GM23338 (cell line): ENCODE measurements at places on chromosomes 3 and 15. TPM values are rescaled to one million over a fixed set of nuclear protein-coding genes. Genes with fewer than 3 reads are reported as not detected.

PLCH1 gene
- total RNA-seq, result 24.4 and 25.3 TPM in 2 replicates

HTR3E gene
- not detected in 2 replicates for total RNA-seq

SAMD7 gene
- total RNA-seq, result not detected in 2 replicates

SEMA3B gene
- 2.4 and 8.0 TPM in 2 replicates for total RNA-seq

SERPINI1 gene
- total RNA-seq, result 9.2 and 13.5 TPM in 2 replicates

RPP25 gene
- 15.8 and 18.8 TPM in 2 replicates for total RNA-seq

IQCF2 gene
- not detected in 2 replicates for total RNA-seq

SLC9C1 gene
- 0.97 and 1.7 TPM in 2 replicates for total RNA-seq

MYZAP gene
- 0.66 and 1.5 TPM in 2 replicates for total RNA-seq

FBLN2 gene
- 24.9 and 26.8 TPM in 2 replicates for total RNA-seq

TUSC7 gene
- total RNA-seq, result not detected in 2 replicates

PPM1L gene
- total RNA-seq, result 20.9 and 26.4 TPM in 2 replicates

SLC51B gene
- not detected in 2 replicates for total RNA-seq

GOLGA8S gene
- total RNA-seq, result not detected in 2 replicates

MAP4 gene
- total RNA-seq, result 103 and 108 TPM in 2 replicates

CEP70 gene
- 24.9 and 28.8 TPM in 2 replicates for total RNA-seq

GOLGA6D gene
- total RNA-seq, result 1.0 and 2.1 TPM in 2 replicates

LIPC gene
- not detected in 2 replicates for total RNA-seq

CFAP100 gene
- 0.07 TPM in 1 of 2 replicates, not detected in the other for total RNA-seq

ARHGAP11A gene
- 38.7 and 43.1 TPM in 2 replicates for total RNA-seq

CSPG4 gene
- 3.6 and 4.0 TPM in 2 replicates for total RNA-seq

PTH1R gene
- total RNA-seq, result 1.3 and 5.7 TPM in 2 replicates

ATP13A5 gene
- total RNA-seq, result not detected in 2 replicates

CHCHD4 gene
- 25.8 and 31.1 TPM in 2 replicates for total RNA-seq

CCR9 gene
- total RNA-seq, result not detected in 2 replicates

WDR49 gene
- 0.08 and 1.4 TPM in 2 replicates for total RNA-seq

SLC28A2 gene
- total RNA-seq, result not detected in 2 replicates

LCTL gene
- total RNA-seq, result 2.9 and 5.6 TPM in 2 replicates

SFMBT1 gene
- total RNA-seq, result 19.0 and 24.0 TPM in 2 replicates

SLC6A6 gene
- 142 and 150 TPM in 2 replicates for total RNA-seq

GASK1A gene
- total RNA-seq, result 11.1 and 16.2 TPM in 2 replicates

CCR1 gene
- total RNA-seq, result not detected in 2 replicates

THRB gene
- total RNA-seq, result 3.2 and 8.0 TPM in 2 replicates

LMAN1L gene
- not detected in 2 replicates for total RNA-seq

ST8SIA2 gene
- total RNA-seq, result 1.2 and 2.0 TPM in 2 replicates

MOBP gene
- not detected in 2 replicates for total RNA-seq

LMOD3 gene
- total RNA-seq, result not detected in 2 replicates

CMTM8 gene
- total RNA-seq, result 14.3 and 24.5 TPM in 2 replicates

MASP1 gene
- 1.6 and 5.9 TPM in 2 replicates for total RNA-seq

TMEM202 gene
- not detected in 2 replicates for total RNA-seq

AADACL2 gene
- total RNA-seq, result not detected in 2 replicates

TUSC2 gene
- total RNA-seq, result 32.2 and 41.6 TPM in 2 replicates

PATL2 gene
- 0.35 TPM in 1 of 2 replicates, not detected in the other for total RNA-seq

PARP16 gene
- total RNA-seq, result 3.6 and 4.6 TPM in 2 replicates

SNX33 gene
- 14.6 and 21.2 TPM in 2 replicates for total RNA-seq
